Upper lobe of right lung (tissue), 1 donor: ENCODE measurements at places on chromosomes 16 and 17. TPM values are rescaled to one million over a fixed set of nuclear protein-coding genes. Genes with fewer than 3 reads are reported as not detected.

Gene CDH1
- 128 TPM for total RNA-seq

- no peaks in the 10 kb centered on the region for H3K36me3 ChIP-seq
- H3K27ac ChIP-seq: no peak overlapping the region
- no peaks in the 10 kb centered on the region for H3K27me3 ChIP-seq
- H3K4me1 ChIP-seq: no peaks in the 10 kb centered on the region
- peak; percentile 72 for DNase-seq
Observed at GRCh38 chr17:18950944-18951905, 740 bp upstream of the SLC5A10 start.

Gene AOC3
- total RNA-seq: 235 TPM

DNA sequence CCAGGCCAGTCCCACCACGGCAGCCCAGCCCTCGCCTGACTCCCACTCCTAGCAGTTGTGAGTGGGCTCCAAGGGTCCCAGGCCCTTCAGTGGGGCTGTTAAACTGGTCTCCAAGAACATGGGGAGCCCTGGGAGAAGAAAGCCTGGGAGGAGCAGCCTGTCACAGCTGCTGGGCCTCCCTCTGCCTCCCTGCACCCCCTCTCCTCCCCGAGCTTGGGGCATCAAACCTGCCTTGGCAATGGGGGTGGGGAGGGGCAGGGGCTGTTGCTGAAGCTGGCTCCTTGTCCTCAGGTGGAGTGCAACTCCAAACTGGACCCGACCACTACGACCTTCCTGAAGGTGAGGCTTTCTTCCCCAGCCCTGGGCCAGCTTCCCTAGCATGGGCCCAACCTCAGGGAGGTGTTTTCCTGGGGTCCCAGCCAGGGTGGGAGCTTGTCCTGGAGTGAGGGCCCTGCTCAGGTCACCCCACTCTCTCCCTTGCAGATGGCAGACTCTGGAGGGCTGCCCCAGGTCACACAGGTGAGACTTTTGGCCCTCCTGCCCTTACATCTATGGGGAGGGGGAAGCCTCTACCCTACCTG is 6.6 kb upstream of the SETD6 start:
- H3K27me3 ChIP-seq: peaks cover 5% of the 10 kb centered on the region
- no peaks in the 10 kb centered on the region for H3K36me3 ChIP-seq
- DNase-seq: peak; percentile 51
- no peak overlapping the region for H3K27ac ChIP-seq

DNA sequence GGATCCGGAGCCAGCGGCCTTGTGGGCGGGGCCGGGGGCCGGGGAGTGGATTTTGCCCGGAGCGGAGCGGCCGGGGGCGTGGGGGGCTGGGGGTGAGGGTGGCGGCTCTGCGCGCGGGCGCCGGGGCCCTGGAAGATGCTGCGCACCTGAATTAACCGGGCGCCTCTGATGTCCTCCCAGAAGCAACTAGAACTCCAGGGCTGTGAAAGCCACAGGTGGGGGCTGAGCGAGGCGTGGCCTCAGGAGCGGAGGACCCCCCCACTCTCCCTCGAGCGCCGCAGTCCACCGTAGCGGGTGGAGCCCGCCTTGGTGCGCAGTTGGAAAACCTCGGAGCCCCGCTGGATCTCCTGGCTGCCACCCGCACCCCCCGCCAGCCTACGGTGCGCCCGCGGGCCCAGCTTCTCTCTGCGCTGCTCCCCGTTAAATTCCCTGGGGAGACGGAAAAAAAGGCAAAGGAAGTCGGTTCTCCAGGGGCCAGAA is 549 bp downstream of the SLC26A11 start:
- H3K36me3 ChIP-seq: peaks cover 3% of the 10 kb centered on the region
- peak overlapping the region; percentile 62 for H3K4me3 ChIP-seq
- peak overlapping the region; percentile 83 for H3K27ac ChIP-seq
- H3K27me3 ChIP-seq: no peaks in the 10 kb centered on the region
- peaks cover 14% of the 10 kb centered on the region for H3K4me1 ChIP-seq

DNA sequence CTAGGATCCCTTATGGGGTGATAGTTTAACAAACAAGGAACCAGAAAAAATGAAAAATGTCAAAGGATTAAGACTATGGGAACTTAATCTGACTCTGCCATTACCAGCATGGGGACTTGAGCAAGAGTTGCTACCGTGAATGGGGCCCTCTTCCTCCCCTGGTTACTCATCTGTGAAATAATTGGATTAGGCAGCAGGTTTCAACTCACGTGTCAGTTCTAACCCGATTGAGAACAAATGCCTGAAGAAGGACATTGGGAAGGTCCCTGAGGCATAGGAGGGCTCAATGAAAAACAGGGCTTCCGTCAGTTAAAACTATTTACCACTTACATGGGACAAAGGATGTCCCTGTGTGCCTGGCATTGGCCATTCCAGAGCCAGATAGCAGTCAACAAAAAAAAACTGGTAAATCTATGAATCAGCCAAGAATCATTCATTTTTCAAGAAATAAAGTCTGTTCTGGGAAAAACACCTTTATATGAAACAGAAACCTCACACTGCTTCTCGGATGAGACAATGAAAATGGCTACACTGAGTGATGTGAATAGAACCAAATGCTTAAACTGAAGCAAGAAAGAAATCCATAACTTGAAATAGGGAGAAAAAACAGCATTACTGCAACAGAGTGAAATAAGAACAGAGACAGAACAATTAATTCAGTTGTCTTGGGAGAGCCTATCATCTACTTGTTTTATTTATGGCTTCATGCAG is 104.3 kb downstream of the ADAMTS18 start:
- DNase-seq: no peak
- no peaks in the 10 kb centered on the region for H3K36me3 ChIP-seq
- H3K27me3 ChIP-seq: no peaks in the 10 kb centered on the region
- no peak overlapping the region for H3K27ac ChIP-seq
- H3K4me3 ChIP-seq: no peak overlapping the region

- H3K27ac ChIP-seq: no peak overlapping the region
- H3K4me3 ChIP-seq: no peak overlapping the region
- H3K27me3 ChIP-seq: no peaks in the 10 kb centered on the region
- no peak for DNase-seq
- no peaks in the 10 kb centered on the region for H3K36me3 ChIP-seq
Observed at GRCh38 chr17:41844971-41845370, 7.3 kb downstream of the KLHL10 start.

GRCh38 chr17:2909175-2909845 is 113.1 kb downstream of the RAP1GAP2 start:
- H3K36me3 ChIP-seq: no peaks in the 10 kb centered on the region
- DNase-seq: no peak
- no peak overlapping the region for H3K4me3 ChIP-seq
- no peaks in the 10 kb centered on the region for H3K4me1 ChIP-seq
- H3K27ac ChIP-seq: no peak overlapping the region

- H3K27me3 ChIP-seq: no peaks in the 10 kb centered on the region
- no peak overlapping the region for H3K4me3 ChIP-seq
- no peak overlapping the region for H3K27ac ChIP-seq
- H3K4me1 ChIP-seq: peaks cover 4% of the 10 kb centered on the region
- no peaks in the 10 kb centered on the region for H3K36me3 ChIP-seq
Observed at GRCh38 chr17:9363440-9364350, 211.9 kb downstream of the STX8 start.

DNA sequence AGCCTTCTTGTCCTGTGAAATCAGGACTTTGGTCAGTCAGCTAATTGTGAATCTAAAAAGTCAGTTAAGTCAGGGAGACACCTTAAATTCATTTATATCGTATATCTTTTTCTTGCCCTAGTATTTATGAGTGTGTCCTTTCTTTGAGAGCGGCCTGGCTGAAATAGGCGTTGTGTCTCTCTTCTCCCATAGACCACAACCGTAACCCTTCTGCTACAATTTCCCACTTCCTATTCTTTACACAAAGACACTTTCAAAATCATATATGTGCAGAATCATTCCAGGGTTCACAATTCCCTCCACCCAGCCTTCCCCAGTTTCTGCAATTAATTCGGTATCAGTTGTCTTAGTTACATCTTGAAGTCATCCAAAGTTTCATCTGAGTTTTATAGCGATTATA is 14.0 kb upstream of the COTL1 start:
- DNase-seq: no peak
- no peaks in the 10 kb centered on the region for H3K27me3 ChIP-seq
- H3K27ac ChIP-seq: no peak overlapping the region
- no peaks in the 10 kb centered on the region for H3K36me3 ChIP-seq
- peaks cover 18% of the 10 kb centered on the region for H3K4me1 ChIP-seq
- no peak overlapping the region for H3K4me3 ChIP-seq

GRCh38 chr16:48555597-48556242 is 54.3 kb downstream of the N4BP1 start:
- no peaks in the 10 kb centered on the region for H3K27me3 ChIP-seq
- no peak overlapping the region for H3K4me3 ChIP-seq
- DNase-seq: no peak
- peaks cover 37% of the 10 kb centered on the region for H3K36me3 ChIP-seq
- H3K4me1 ChIP-seq: peaks cover 62% of the 10 kb centered on the region

Gene CMTM2
- total RNA-seq: 3.1 TPM
